ENCODE measurements at places on chromosomes 4 and X. TPM values are rescaled to one million over a fixed set of nuclear protein-coding genes. Genes with fewer than 3 reads are reported as not detected.

The APLN gene
- total RNA-seq: 2.0 TPM

The ERAS gene
- total RNA-seq: 0.31 TPM

The TCEAL2 gene
- not detected for total RNA-seq

The MAGEA12 gene
- not detected for total RNA-seq

DNA sequence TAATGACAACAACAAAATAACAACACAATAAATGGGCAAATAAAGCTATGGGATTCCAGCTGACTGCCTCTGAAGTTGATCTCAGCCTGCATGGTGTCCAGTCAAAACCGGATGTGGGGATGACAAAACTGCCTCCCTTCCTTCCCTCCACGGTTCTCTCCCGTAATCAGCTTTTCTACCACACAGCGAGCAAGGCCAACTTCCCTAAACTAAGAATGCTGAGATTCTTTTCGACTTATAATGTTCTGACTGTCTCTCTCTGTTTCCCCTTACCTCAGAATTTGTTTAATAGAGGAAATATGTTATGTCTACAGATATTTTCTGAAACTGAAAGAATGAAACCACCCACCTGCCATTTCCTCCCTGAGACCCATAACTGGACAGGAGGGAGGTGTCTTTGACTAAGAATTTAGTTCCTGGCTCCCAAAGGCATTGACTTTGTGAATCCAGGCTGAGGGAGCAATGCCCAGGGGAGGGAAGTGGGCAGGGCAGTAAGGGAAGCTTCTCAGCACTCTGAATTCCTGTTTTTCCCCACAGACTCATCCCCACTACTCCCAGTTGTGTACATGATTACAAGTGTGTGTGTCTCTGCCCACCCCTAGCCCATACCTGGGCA, 1.0 kb upstream of the TLR1 start:
- no peak for DNase-seq

GRCh38 chrX:108219949-108220601, 128.5 kb downstream of the ATG4A start:
- no peak for DNase-seq

GRCh38 chr4:82043081-82043808, 330.5 kb downstream of the HNRNPD start:
- no peak for DNase-seq

DNA sequence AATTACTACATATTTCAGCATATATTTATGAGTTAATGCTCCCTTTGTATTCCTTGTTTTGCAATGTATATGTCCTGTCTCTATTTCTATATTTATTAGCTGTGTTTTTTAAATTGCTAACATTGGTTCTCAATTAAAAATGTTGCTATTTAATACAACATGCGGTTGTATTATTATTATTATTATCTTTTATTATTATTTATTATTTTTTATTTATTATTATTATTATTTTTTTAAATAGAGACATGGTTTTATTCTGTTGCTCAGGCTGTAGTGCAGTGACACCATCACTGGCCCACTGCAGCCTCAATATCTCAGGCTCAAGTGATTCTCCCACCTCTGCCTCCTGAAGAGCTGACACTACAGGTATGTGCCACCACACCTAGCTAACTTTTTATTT, 1005.9 kb upstream of the ADGRL3 start:
- no peak for DNase-seq

- DNase-seq: no peak
These were observed 52.7 kb upstream of the FAT4 start for GRCh38 chr4:125262079-125262478.

- no peak for DNase-seq
These were observed 29.0 kb upstream of the MAMLD1 start for GRCh38 chrX:150334100-150334499.

DNA sequence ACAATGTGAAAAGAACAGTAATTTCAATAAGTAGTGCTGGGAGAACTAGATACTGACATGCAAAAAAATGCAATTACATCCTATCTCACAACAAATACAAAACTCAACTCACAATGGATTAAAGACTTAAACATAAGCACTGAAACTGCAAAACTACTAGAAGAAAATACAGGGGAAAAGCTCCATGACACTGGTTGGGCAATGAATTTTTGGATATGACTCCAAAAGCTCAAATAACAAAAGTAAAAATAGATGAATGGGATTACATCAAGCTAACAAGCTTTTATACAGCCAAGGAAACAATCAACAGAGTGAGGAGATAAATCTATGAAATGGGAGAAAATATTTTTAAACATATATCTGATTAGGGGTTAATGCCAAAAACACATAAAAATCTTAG, 53.1 kb downstream of the ANKRD17 start:
- DNase-seq: no peak

DNA sequence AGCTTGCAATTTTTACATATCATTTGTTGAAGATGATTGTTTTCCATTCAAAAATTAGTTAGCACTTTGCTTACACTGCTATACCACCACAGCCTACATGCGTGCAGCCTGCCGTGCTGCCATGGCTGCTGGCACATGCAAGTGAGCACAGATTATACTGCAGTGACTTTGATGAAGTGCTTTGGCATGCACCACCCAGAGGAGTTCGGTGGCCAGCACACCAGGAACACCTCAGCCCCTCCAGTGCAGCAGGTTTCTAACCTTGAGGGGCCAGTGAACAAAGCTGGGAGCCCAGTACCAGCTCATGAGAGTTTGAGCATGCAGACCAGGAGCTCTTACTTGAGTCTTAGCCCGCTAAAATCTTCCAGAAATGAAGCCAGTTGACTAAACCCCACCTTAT, 431.5 kb downstream of the DACH2 start:
- DNase-seq: no peak

All from activated naive CD4-positive, alpha-beta T cell treated with anti-CD3 and anti-CD28 coated beads, Interleukin-2, amount 50 U/mL, for 72 hours (primary cell).